ENCODE measurements at places on chromosomes 1 and 21.
A peak's percentile ranks its signal among the peaks of the same experiment; 100 is the strongest.

GRCh38 chr1:5971471-5972197 lies 20.6 kb downstream of the NPHP4 start:
- DNase-seq: no peak

GRCh38 chr1:39484564-39484963 lies 6.9 kb upstream of the BMP8A start:
- DNase-seq: no peak

DNA sequence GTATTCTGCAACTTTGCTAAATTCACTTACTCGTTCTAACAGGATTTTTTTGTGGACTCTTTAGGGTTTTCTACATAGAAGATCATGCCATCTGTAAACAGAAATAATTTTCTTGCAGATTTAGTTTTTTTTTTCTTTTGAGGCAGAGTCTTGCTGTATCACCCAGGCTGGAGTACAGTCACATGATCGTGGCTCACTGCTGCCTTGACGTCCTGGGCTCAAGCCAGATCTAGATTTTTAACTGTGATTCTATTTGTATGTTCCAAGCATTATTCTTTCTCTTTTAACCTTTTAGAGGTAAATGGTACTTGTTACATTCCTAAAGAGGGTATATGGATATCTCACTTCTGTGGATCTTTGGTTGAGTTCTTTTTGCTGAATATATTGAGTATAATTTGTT lies 18.6 kb downstream of the FABP3 start:
- no peak for DNase-seq

- DNase-seq: peak; percentile 4
Measured at GRCh38 chr1:21703318-21703963, 34.3 kb upstream of the RAP1GAP start.

- no peak for DNase-seq
Measured at GRCh38 chr1:201184307-201185122, 6.1 kb upstream of the IGFN1 start.

DNA sequence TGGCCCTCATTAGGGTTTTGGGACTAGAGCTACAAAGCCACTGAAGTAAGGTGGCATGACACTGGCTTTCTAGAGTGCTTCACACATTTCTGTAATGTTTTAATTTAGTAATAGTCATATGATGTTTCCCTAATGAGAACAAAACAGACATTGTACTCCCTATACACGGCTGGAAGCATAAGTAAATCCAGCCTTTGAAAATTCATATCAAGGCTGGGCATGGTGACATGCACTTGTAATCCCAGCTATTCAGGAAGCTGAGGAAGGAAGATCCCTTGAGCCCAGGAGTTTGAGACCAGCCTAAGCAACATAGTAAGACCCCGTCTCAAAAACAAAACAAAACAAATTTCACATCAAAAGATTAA lies 7.4 kb downstream of the USP48 start:
- no peak for DNase-seq

DNA sequence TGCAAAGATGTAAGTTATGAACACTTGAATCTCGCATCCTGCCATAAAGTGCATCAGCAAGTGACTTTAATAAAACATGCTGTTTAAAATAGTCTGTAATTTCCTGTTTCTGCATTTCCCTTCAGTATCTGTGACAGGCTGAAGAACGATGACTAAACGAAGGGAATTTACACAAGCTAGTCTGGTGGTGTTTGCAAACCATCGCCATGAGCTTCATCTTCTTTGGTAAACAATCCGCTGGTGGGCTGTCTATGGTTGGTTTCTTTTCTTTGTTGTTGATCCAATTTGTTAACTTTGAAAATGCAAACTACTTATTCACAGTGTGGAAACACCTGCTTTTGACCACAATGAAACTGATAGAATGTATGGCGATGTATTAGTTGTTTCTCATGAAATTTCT lies 13.9 kb downstream of the SERTAD4 start:
- no peak for DNase-seq

DNA sequence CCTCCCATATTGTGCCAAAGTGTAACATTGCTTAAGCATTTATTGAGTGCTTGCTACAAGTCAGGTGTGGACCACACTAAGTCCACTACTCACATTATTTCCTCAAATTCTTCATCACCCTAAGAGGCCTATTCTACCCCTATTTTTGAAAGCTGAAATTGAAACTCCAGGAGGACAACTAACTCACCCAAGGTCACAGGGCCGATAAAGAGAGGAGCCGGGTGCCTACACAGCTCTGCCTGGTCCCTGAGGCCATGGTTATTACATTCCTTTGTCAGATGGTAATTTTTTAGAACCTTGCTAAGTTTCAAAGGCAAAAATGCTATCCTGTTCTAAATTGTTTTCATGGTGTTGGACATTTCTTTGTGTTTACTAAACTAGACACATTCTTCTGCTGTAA lies 24.2 kb upstream of the KLHDC8A start:
- DNase-seq: no peak

DNA sequence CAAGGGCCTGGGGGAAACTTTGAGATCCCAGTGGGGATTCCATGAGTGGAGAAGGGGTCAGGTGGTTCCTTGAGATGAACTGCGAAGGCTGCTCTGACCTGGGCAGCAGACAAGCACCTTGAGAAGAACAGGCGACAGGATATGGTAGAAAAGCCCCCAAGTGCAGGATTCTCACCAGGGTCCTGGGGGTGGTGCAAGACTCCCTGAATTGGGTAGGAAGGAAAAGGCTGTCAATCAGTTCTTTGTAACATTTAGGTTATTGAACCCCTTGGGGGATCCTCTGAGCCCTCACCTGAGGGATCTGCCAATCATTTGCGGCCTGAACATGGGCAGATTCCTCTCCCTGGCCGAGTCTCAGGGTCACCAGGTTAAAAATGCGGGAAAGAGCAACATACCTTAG lies 2.4 kb upstream of the PRAMEF12 start:
- DNase-seq: no peak

DNA sequence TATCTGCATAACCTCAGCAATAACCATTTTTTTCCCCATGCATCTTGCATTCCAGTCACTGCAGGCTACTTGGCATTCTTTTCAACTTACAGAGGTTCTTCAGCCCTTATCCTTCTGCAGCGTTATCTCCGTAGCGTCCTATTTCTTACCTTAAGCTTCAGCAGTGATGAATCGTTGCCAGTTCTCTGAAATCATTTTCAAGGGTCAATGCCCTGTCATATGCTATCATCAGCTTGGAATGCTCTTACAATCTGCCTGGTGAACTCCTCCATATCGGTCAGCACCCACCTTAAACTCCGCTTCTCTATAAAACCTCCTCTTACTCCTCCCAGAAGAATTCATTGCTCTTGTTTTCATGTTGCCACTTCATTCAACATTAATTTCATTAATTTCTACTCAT lies 105.1 kb upstream of the DPH5 start:
- no peak for DNase-seq

GRCh38 chr1:152165286-152166077 lies 6.5 kb upstream of the RPTN start:
- DNase-seq: no peak

DNA sequence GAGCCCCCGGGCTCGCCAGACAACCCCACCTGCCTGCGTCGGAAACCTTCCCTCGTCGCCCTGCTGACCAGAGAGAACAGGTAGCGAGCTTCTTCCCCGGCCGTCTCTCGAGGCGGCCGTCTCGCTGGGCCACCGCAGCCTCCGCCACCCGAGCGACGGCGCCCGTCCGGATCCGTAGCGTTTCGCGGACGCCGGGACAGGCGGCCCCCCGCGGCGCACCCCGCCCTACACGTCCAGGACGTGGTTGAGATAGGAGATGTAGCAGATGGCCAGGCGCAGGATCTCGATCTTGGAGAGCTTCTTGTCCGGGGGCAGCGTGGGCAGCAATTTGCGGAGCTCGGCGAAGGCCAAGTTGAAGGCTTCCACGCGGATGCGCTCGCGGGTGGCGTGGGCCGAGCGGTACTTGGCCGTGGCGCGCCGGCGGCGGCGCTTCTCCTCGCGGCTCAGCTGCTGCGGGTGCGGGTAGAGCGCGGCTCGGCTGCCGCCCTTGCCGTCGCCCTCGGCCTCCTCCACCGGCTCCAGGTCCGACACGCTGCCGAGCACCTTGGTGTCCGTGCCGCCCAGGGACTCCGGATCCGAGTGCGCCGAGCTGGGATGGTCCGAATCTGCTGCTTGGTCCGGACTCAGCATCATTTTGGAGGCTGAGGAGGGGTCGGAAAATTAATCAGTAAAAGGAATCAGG lies 3.0 kb downstream of the NHLH2 start:
- no peak for DNase-seq

DNA sequence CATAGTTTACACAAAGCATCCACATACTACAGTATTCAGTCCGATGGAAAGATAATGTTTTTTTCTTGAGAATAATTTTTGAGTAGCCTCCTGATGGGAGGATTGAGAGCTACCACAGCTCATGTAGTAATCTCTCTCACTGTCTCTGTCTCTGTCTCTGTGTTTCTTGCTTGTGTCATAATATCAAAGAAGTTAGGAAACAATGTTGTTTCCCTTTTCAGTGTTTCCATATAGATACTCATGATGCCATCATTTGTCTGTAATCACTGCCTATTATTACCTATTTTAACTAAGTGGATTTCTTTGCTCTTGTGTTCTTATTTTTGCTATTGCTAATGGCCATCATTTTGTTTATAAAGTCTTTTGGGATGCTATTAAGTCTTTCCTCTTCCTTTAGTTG lies 367.7 kb downstream of the NEGR1 start:
- DNase-seq: no peak

DNA sequence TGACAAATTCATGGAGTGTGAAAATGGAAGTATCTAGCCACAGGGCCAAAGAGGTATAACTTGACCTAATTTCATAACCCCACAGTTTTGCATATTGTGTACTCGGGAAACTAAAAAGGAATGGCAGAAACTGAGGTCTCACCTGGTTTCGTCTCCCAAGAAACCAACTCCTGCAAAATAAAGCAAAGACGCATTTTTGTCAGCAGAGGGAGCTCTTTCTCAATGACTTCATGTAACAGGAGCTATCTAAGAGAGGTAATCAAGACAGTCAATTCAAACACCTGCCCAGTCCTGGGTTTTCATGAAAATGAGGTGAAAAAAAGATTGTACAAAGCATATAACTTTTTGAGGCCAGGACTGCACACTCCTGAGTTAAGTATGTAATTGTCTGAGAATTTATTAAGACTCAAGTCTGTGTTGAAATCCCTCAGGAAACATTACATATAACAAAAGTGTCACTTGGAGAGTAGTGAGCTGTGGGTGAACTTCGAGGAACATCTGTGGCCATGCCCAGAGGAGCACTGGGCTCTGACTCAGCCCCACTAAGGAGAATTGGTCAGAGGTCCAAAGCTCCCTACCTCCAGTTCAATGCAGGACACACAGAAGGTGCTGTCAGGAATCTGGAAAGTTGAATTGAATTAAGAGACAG lies 17.6 kb downstream of the FCRL4 start:
- peak; percentile 26 for DNase-seq

- no peak for DNase-seq
Measured at GRCh38 chr1:8370905-8371315, 53.0 kb downstream of the SLC45A1 start.

DNA sequence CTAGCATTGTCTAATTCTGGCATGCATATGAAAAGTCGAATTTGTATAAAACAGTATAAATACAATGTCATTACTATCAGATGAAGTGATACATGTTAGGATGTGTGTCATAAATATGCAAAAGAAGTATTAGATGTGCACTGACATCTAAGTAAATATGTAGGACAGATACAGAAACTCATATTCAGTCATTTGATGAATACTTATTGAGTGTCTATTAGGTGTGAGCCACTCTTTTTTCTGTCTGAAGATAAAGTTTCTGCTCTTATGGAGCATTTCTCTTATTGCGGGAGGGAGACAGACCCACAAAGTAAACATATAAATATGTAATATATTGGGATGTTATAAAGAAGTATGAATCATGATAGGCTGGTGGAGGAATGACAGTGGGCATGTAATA lies 426.6 kb upstream of the B3GALT2 start:
- DNase-seq: no peak

GRCh38 chr1:18469514-18469913 lies 11.2 kb upstream of the KLHDC7A start:
- DNase-seq: no peak

DNA sequence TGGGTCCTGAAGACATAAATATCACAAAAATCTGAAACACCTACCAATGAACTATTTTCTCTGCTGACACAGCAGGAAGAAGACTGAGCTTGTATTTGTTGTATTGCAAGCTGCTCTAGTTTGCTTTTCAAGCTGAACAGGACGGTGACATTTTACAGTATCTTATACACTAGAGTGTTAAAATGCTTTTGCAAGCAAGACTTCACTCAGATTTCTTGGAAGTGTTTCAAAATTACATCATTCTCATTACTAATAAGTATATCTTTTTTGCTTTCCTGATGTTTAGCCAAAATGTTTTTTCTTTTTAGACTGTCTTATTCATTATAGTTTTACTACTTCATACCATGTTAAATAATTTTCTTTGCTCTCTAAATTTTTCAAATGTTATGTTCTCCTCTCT lies 427.1 kb upstream of the CXADR start:
- no peak for DNase-seq

DNA sequence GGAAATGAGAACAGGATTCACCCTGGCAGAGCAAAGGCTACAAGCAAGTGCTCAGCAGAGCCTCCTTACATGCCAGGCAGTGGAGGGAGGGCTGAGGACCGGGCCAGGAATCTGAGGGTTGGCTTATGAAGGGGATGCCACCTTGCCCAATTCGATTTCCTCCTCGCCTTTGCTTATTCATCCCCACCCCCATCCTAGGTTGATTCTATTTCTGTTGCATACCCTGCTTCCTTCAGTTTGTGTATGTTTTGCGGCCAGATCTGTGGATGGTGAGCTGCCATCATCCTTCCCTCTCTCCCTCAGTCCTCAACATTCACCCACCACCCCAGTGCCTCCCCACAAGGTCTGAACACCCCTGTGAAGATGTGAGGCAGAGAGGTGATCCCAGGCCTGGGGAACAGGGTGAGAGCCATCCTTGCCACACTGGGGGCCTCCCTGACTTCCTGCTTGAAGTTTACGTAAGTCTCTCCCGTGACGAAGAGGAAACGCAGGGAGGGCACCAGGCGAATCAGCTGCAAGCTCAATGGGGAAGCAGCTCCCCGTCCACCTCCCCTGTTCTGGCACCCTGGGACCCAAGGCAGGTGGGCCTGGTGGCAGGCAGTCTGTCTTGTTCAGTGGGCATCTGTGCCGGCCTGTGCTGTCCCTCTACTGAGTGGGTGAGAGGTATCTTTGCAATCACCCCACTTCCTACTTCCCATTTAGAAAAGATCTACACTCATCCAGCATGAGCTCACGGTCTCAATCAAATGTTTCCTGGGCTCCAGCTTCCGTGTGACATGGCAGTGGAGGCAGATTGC lies 50.6 kb upstream of the CNTN2 start:
- no peak for DNase-seq

- peak; percentile 67 for DNase-seq
Measured at GRCh38 chr1:26373281-26373680, 731 bp upstream of the ZNF683 start.

- no peak for DNase-seq
Measured at GRCh38 chr21:27314131-27314530, 347.2 kb upstream of the ADAMTS5 start.

GRCh38 chr1:226406401-226406881 lies 1.5 kb downstream of the PARP1 start:
- peak; percentile 20 for DNase-seq

GRCh38 chr1:31954607-31955283 lies 16.6 kb upstream of the PTP4A2 start:
- DNase-seq: no peak

Measured in CD4-positive, alpha-beta memory T cell (primary cell).